ENCODE measurements at places on chromosomes 11 and 22. TPM values are rescaled to one million over a fixed set of nuclear protein-coding genes. Genes with fewer than 3 reads are reported as not detected.

SNX19 gene
- 47.9 TPM for total RNA-seq

OR56A1 gene
- total RNA-seq = 0.03 TPM

NCAM1 gene
- 21.9 TPM for total RNA-seq

HTR3A gene
- total RNA-seq = not detected

MAPK11 gene
- total RNA-seq = 62.4 TPM

TECTA gene
- 2.2 TPM for total RNA-seq

TEX54 gene
- total RNA-seq = not detected

A4GALT gene
- 5.3 TPM for total RNA-seq

DNA sequence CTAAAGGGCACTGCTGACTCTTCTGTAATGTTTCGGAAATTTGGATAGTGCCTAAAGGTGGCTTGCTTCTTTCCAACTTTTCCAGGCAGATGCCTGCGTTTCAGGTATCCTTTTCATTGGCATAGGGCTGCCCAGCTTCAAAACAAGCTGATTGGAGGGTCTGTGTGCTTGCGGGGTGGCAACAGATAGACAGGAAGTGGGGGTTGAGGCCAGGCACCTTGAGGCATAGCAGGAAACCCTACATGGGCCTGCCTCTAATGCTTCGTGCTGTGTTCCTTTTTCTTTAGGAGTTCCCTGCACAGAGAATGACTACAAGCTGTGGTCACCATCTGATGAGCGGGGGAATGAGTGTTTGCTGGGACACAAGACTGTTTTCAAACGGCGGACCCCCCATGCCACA lies 92.2 kb upstream of the SORL1-AS1 start:
- DNase-seq = no peak
- no peak overlapping the region for H3K4me3 ChIP-seq
- peaks cover 2% of the 10 kb centered on the region for H3K27me3 ChIP-seq
- no peaks in the 10 kb centered on the region for H3K36me3 ChIP-seq
- H3K4me1 ChIP-seq = no peaks in the 10 kb centered on the region
- no peak overlapping the region for H3K27ac ChIP-seq

DNA sequence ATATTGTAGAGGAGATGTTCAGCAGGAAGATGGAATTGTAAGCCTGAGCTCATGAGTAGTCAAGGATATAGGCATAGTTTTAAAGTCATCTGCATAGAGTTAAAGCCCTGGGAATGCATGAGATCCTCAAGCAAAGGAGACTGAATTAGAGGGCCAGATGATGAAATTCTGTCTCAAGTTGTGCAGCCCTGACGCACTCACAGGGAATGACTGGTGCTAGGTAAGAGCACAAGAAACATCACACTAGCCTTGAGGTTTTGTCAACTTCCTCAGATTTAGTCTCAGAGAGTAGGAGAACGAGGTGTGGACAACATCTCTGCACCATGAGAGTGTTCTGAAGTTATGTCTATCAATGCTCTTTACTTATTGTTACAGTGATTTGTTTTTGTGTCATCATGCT lies 5.8 kb downstream of the RAB38 start:
- H3K27ac ChIP-seq = no peak overlapping the region
- H3K4me3 ChIP-seq = no peak overlapping the region
- H3K36me3 ChIP-seq = no peaks in the 10 kb centered on the region

DNA sequence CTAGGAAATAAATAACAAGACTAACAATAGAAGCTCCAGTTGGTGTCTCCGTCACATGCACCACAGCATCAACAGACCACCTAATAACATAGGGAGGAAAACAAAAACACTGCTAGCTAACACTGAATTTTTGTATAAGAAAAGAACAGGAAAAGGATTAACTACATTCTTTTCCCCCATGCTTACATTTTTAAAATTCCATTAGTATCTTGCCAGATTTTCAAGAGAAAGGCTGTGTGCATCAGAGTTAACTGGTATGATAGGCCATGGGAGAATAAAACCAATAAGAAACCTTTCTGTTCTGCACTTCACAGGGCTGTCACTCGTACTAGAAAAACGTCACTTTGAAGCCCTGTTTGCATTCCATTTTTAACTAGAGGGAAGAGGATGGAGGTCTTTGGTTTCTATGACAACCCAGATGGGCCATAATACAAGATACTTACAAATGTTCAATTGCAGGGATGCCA lies 79.0 kb downstream of the LARGE2 start:
- H3K27me3 ChIP-seq = no peaks in the 10 kb centered on the region
- no peak overlapping the region for H3K27ac ChIP-seq
- DNase-seq = no peak
- H3K4me1 ChIP-seq = peaks cover 12% of the 10 kb centered on the region

GRCh38 chr11:129315781-129316579 lies 59.7 kb upstream of the BARX2 start:
- no peak overlapping the region for H3K4me3 ChIP-seq
- peaks cover 5% of the 10 kb centered on the region for H3K27me3 ChIP-seq
- H3K4me1 ChIP-seq = peaks cover 61% of the 10 kb centered on the region
- no peak for DNase-seq

GRCh38 chr22:36331912-36332622 lies 55.7 kb downstream of the MYH9 start:
- H3K27me3 ChIP-seq = peaks cover 50% of the 10 kb centered on the region
- peaks cover 73% of the 10 kb centered on the region for H3K36me3 ChIP-seq
- H3K4me3 ChIP-seq = peak overlapping the region; percentile 37
- H3K27ac ChIP-seq = peak overlapping the region; percentile 100
- DNase-seq = peak; percentile 22

- H3K36me3 ChIP-seq = no peaks in the 10 kb centered on the region
- H3K27ac ChIP-seq = no peak overlapping the region
- H3K27me3 ChIP-seq = peaks cover 8% of the 10 kb centered on the region
- no peak overlapping the region for H3K4me3 ChIP-seq
- H3K4me1 ChIP-seq = peaks cover 37% of the 10 kb centered on the region
These were observed 2.6 kb upstream of the PDGFB start for GRCh38 chr22:39247361-39247760.

GRCh38 chr11:73147771-73148681 lies 5.9 kb upstream of the FCHSD2 start:
- H3K27me3 ChIP-seq = peaks cover 15% of the 10 kb centered on the region
- no peak overlapping the region for H3K4me3 ChIP-seq
- no peak overlapping the region for H3K27ac ChIP-seq
- H3K36me3 ChIP-seq = no peaks in the 10 kb centered on the region

DNA sequence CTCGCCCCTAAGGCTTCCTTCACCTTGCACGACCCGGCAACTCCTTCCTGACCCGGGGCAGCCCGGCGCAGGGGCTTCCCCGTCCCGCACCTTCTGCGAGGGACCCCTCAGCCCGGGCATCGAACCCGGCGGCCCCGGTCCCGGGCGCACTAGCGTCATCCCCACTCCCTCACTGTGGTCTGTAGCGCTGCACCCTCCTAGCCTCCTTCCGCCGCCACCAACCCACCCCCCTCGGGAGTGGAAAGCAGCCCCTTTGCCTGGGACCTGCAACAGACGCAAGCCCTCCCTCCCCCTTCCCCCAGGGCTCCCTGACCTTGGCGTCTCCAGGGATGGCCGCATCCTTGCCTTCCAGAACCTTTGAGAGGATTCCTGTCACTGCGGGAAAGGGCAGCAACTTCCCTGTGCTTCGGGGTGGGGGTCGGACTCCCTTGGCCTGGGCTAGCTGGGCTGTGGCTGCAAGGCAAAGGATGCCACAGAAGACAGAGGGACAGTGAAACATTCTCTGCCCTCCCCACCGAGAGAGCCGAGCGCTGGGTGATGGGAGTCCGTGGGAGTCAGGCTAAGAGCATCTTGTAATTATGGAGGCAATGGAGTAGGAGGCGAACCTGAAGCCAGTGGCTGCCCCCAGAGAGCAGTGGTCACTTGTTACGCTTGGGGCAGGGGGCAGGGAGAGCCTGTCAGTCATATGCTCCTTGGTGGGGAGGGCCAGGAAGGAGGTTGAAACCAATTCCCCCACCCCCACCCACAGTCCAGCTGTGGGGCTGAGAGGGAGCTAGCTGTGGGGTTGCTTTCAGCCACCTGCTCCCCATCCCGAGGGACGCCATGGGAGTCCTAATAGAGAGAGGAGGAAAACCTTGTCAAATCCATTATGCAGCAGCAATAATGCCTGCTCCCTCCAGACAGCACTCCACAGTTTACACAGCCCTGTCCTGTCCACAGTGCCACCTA lies 920 bp downstream of the TMEM132A start:
- peak overlapping the region; percentile 77 for H3K27ac ChIP-seq
- peaks cover 44% of the 10 kb centered on the region for H3K36me3 ChIP-seq
- peak overlapping the region; percentile 95 for H3K4me3 ChIP-seq
- peak; percentile 22 for DNase-seq
- peaks cover 4% of the 10 kb centered on the region for H3K27me3 ChIP-seq

- no peaks in the 10 kb centered on the region for H3K36me3 ChIP-seq
- H3K27ac ChIP-seq = no peak overlapping the region
- H3K4me1 ChIP-seq = no peaks in the 10 kb centered on the region
- H3K4me3 ChIP-seq = no peak overlapping the region
- no peaks in the 10 kb centered on the region for H3K27me3 ChIP-seq
- peak; percentile 33 for DNase-seq
These were observed 123.9 kb downstream of the CTNND1 start for GRCh38 chr11:57885298-57886050.

DNA sequence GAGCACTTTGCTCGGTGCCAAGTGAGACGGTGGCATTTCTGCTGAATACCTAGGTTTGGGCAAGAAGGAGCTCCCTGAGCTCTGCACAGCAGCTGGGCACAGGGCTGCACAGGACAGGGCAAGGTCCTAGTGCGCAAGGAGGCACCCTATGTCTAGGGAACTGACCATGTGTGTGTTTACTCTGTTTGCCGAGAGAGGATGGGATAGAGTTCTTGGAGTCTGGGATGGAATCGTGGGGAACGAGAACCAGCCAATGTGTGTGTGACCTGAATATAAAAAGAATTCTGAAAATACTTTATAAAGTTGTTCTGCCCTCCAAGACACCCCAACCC lies 179.5 kb upstream of the NECTIN1 start:
- no peak overlapping the region for H3K27ac ChIP-seq
- no peaks in the 10 kb centered on the region for H3K4me1 ChIP-seq
- H3K36me3 ChIP-seq = no peaks in the 10 kb centered on the region
- no peak overlapping the region for H3K4me3 ChIP-seq

GRCh38 chr11:82631722-82632630 lies 101.7 kb downstream of the FAM181B start:
- H3K4me1 ChIP-seq = no peaks in the 10 kb centered on the region
- no peak overlapping the region for H3K27ac ChIP-seq
- no peak for DNase-seq
- H3K27me3 ChIP-seq = peaks cover 8% of the 10 kb centered on the region

DNA sequence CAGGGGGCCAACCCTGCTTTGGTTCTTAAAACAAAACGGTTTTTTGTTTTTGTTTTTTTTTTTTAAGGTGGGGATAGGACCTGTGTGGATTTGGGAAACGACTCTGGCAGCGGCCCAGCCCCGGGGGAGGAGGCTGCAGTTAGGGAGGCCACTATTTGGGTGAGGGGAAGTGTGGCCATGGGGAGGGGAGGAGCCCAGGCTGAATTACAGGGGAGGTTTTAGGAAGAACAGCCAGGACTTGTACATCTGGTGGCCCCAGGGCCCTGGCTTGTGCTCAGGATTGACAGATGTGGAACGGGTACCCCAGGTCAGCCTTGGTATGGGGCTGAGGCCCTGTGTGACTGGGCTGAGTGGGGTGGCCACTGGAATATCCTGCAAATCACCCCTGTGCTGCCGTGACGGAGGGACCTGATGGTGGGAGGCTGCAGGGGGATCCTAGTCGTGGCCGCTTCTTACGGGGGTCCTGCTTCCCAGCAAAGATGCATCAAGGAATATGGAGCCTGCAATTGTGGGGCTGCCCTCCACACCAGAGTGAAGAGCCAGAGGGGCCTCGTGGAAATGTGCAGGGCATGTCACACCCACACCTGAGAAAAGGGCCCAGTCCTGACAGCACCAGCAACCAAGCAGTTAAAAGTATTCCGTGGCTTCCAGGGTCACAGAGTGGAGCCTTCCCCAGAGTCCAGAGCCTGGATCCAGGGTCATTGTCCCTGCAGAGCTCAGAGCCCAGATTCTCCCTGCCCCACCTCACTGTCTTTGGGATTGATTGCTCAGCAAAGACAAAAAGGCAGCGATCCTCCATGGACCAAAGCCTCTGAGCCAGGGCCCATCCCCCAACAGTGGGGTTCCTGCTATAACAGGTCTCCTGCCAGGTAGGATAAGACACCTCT lies 55.2 kb upstream of the WNT7B start:
- H3K36me3 ChIP-seq = no peaks in the 10 kb centered on the region
- no peak for DNase-seq
- peaks cover 5% of the 10 kb centered on the region for H3K4me1 ChIP-seq

DNA sequence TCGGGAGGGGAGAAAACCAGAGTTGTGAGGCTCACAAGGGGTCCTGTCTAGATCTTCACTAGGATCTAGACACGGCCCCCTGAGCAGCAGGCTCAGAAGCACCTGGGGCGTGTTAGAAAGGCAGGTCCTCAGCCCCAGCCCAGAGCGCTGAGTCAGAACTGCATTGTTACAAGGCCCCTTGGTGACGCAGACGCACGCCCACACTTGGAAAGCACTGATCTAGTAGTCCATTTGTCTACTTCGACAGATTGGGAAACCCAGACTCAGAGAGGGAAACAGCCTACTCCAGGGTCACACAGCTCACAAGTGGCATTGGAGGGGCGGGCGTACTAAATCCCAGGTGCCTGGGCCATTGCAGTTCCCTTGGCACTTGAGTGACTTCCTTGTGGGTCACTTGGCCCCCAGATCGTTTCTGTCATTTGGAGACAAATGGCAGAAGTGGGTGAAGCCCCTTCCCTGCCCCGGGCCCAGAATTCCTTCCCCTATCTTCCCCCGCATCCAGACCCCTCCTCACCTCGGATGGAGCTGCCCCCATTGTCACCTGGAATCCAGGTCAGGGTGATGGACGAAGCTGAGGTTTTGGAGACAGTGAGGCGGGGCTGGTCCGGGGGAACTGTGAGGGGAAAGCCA lies 110.8 kb downstream of the CEP164 start:
- no peak overlapping the region for H3K4me3 ChIP-seq
- H3K27ac ChIP-seq = no peak overlapping the region
- peaks cover 8% of the 10 kb centered on the region for H3K27me3 ChIP-seq
- H3K4me1 ChIP-seq = no peaks in the 10 kb centered on the region
- peaks cover 4% of the 10 kb centered on the region for H3K36me3 ChIP-seq
- DNase-seq = no peak

DNA sequence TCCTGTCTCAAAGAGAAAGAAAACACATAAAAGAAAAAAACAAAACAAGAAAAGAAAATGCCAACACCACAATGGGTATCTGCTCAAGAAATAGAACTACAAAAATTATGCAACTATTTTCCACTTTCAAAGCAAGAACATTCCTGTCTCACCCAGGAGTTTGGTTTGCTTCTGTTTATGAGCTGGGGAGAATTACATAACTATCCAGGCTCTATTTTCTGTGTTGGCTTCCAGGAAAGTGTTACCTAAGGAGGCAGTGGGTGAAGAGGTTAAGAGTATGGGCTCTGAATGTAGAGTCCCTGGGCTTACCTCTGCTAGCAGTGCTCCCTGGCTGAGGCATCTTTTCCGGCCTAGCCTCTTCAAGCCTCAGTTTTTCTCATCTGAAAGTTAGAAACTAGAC lies 426.7 kb downstream of the MIAT start:
- H3K27me3 ChIP-seq = peaks cover 1% of the 10 kb centered on the region
- H3K4me1 ChIP-seq = peaks cover 8% of the 10 kb centered on the region
- no peaks in the 10 kb centered on the region for H3K36me3 ChIP-seq
- H3K27ac ChIP-seq = no peak overlapping the region
- no peak for DNase-seq

Measured in endothelial cell (in vitro differentiated cells).